GM23338 (cell line): ENCODE measurements at places on chromosomes 7 and 10.

DNA sequence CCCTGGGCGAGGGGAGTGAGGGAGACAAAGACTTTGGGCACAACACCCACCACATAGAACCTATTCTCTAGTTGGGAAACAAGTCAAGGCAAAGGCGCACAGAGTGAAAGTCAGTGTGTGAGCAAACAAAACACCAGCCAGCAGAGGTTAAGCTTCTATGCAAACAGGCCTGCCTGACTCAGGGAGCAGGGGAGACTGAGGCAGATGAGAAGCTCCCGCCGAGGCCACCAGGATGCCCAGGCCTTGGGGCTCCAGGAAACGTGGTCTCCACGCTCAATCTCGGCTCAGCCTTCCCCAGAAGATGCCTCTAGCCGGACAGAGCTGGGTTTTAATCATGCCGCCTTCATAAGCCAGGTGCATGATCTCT lies 74.1 kb upstream of the KCNMA1 start:
- no peak for DNase-seq

DNA sequence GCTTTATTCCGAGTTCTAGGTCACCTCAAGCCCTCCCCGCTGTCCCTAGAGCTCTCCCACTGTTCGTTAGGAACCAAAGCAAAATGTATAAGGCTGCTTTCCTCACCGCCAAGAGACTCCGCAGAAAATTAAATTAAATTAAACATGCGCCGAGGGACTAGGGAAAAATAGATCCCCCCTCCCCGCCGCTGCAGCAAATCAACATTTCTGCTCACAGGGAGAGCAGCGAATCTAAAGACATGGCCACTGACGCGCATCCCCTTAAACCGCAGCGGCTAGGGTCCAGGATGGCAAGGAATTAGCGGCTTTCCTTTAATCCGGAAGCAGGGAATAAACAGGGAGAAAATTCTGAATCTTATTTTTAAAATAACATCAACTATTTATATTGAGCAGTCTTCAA lies 7.6 kb downstream of the SP8 start:
- no peak for DNase-seq

- no peak for DNase-seq
These were observed 121.5 kb downstream of the JMJD1C start for GRCh38 chr10:63344269-63344668.

GRCh38 chr7:55081068-55081467 lies 62.3 kb downstream of the EGFR start:
- DNase-seq, result no peak

DNA sequence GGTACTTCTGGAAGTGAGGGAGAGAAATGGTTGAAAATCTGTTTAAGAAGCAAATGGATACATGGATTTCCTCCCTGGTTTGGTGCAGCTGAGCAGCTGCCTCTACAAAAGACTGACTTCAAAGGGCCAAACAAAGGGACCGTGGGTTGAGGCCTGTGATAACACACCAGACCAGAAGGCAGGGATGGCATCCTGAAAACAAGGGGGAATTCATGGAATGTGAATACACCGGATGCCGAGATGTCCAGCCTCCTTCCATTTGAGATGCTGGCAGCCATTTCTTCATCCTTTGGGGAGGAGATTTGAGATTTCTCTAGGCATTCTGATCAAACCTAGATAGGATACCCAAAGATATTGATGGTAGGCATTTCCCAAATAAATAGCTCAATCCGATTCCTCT lies 36.9 kb downstream of the TAF3 start:
- peak; percentile 82 for DNase-seq
